Suppressor macrophage treated with lipopolysaccharide for 1 hour (primary cell): ENCODE measurements at places on chromosomes 3 and 15.

GRCh38 chr3:131236421-131236820, 145.2 kb upstream of the NUDT16 start:
- DNase-seq: no peak

GRCh38 chr3:114216186-114216970, 21.0 kb downstream of the ZNF80 start:
- no peak for DNase-seq

DNA sequence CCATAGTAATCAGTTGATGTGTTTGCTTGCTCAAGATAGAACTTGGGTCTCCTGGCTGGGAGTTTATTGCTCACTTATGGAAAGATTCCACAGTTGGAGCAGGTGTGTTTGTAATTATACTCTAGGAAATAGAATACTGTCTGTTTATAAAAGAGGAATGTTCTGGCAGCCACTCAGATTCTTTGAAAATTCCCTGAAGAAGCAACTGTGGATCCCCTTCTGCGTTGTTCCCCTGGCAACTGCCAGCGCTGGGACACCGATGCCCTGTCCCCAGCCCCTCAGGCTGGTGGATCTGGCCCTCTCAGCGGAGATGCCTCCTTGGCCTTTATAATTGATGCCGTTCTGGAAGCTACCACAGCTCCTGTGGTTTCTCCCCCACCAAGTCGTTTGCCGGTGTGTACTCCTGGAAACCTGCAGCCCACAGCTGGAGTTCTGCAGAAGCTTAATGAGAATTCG, 225.9 kb downstream of the ITPR1 start:
- no peak for DNase-seq

GRCh38 chr15:47273864-47274263, 443.4 kb upstream of the SEMA6D start:
- DNase-seq: no peak

DNA sequence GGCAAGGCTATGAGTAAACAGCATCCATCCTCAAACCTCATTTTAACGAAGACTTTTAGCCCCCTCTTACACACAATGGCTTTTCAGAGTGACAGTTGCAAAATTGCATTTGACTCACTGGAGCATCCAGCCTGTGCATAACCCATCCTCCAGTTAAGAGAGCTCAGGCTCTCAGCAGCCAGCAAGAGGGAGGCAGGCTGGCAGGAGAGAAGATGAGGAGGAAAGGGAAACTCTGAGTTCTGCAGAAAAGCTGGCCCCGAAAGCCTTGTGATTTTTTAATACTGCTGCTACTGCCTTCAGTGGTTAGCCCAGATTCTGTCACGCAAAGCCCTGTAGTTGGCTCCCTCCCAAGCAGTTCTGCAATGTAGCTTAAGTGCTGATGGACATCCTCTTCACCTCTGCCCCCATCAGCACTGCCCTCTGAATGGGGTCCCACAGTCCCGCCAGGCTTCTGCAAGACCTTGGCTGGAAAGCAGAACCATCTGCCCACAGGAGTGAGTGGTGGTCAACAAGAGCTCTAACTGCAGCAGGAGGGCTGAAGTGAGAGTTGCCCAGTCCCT, 371.3 kb downstream of the EPHB1 start:
- DNase-seq: no peak

- DNase-seq: no peak
Measured at GRCh38 chr3:11574981-11575669, 68.6 kb downstream of the VGLL4 start.

GRCh38 chr3:49248840-49249227, 28.2 kb downstream of the C3orf62 start:
- DNase-seq: peak; percentile 95
